ENCODE measurements at places on chromosomes 13 and 19.

- DNase-seq = no peak
These were observed 46.3 kb downstream of the ZNF724 start for GRCh38 chr19:23203841-23204344.

DNA sequence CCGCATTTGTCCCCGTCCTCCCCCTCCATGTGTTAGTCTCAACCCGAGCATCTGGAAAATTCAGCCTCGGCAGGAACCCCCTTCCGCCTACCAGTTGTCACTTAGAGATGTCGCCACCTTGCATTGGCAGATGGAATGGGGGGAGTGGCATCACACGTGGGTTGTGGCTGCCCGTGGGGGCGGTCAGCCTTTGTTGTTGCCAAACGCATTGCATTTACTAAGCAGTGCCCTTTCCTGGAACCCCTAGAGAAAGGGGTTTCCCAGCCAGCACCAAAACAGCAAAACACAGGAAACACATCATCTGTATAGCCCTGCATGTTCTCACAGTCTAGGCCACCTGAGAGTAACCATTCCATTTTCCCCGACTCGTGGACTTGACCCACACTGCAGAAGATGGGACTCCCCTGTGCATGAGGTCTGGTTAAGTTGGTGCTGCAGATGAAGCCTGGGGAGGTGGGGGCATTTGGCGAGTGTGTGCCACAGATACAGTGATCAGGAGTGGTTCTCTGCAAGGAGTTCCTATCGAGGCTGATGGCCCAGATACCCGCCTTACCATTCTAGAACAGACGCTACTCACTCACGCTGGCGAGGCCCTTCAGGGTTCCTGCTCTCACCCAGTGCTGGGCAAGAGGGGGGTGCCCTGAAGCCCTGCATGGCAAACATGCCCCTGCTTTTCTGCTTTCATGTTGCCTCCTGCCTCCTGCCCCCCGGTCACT is 38.3 kb downstream of the TMED1 start:
- DNase-seq = peak; percentile 74

DNA sequence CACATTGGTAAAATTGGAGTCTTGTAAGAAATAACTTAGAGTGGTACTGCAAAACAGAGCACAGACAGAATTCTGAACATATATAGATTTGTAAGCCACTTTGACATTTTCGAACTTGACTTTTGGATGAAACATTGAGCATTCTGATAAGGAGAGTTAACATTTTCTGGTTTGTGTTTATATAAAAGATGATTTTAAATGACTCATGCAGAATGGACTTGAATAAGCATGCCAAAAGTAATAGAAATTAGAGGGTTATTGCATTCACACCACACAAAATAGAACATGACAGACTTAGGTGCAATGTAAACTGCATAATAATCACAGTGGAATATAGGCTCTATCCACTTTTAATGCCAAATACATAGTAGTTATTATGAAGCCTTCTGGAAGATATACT is 507.0 kb downstream of the DACH1 start:
- no peak for DNase-seq

DNA sequence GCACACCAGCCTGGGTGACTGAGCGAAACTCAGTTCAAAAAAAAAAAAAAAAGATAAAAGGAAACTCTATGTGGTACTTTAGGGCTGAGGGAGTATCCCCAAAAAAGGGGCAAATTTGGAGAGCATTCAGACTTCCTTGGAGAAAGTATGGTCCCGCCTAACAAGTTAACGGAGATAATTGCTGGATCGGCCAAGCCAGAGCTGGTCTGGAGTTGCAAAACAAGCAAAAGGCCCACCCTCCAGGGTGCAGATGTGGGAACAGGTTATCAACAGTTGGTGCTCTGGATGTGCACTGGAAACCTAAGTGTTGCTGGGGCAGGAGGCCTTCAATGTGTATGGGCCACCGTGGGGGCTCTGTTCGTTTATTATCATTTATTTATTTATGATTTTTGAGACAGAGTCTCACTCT is 2.8 kb downstream of the IQCN start:
- DNase-seq = no peak

DNA sequence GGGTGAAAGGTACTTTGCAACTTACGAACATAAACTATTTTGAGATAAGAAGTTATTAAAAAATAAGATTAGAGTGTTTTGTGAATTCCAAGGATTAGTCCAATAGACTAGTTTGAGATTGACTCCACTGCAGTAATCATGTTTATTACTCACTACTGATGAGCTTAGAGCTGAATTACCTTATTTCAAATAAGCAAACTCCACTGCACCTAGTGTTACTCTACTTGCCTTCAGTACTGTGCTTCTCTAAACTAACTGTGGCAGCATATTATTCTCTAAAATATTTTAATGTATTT is 111.7 kb downstream of the MIPEP start:
- no peak for DNase-seq

DNA sequence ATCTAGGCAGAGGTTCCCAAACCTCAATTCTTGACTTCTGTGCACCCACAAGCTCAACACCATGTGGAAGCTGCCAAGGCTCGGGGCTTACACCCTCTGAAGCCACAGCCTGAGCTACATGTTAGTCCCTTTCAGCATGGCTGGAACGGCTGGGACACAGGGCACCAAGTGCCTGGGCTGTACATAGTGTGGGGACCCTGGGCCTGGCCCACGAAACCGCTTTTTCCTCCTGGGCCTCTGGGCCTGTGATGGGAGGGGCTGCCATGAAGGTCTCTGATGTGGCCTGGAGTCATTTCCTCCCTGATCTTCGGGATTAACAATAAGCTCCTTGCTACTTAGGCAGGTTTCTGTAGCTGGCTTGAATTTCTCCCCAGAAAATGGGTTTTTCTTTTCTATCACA is 108.1 kb downstream of the HS6ST3 start:
- DNase-seq = no peak

DNA sequence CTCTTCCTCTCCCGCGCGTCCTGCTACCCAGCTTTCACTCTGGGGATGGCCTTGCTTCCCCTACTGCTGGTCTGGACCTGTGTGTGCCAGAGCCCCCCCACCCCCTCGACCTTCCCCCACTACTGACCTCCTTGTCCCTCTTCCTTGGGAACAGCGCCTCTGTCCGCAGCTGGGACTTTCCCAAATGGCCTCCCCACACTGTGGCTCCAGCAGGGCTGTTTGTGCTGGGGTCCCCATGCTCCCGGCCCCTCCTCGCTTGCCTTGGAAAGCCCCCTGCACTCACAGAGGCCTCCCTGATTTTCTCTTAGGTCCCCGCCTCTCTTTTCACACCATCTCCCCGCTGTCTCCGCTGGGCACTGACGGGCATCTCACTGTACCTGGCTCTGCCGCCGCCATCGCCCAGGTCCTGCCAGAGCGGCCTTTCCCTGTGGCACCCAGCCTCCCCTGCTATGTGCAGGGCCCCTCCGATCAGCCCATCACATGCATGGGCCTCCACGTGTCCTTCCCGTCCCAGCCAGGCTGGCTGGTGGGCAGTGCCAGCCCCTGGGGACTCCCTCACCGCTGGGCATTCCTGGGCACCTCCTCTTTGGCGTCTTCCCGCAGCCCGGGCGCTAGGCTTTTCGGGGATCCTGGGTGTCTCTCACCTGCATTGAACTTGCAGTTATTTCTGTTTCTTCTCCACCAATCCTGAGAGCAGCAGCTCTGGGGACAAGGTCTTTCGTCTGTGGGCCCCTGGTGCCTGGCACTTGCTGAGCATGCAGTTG is 118.7 kb downstream of the ATP11A start:
- DNase-seq = no peak

- no peak for DNase-seq
These were observed 1.7 kb upstream of the PDE4A start for GRCh38 chr19:10418485-10419199.

- DNase-seq = no peak
These were observed 63.5 kb upstream of the SERP2 start for GRCh38 chr13:44309794-44310757.

DNA sequence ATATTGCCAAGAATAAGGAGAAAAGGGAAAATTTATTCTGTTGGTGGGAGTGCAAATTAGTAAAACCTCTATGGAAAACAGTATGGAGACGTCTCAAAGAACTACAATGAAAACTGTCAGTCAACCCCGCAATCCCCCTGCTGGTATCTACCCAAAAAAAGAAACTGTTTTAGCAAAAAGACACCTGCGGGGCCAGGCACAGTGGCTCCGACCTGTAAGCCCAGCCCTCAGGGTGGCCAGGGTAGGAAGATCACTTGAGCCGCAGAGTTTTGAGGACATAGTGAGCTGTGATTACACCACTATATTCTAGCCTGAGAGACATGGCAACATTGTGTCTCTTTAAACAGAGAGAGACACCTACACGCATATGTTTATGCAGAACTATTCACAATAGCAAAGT is 37.5 kb upstream of the SLITRK1 start:
- DNase-seq = no peak

DNA sequence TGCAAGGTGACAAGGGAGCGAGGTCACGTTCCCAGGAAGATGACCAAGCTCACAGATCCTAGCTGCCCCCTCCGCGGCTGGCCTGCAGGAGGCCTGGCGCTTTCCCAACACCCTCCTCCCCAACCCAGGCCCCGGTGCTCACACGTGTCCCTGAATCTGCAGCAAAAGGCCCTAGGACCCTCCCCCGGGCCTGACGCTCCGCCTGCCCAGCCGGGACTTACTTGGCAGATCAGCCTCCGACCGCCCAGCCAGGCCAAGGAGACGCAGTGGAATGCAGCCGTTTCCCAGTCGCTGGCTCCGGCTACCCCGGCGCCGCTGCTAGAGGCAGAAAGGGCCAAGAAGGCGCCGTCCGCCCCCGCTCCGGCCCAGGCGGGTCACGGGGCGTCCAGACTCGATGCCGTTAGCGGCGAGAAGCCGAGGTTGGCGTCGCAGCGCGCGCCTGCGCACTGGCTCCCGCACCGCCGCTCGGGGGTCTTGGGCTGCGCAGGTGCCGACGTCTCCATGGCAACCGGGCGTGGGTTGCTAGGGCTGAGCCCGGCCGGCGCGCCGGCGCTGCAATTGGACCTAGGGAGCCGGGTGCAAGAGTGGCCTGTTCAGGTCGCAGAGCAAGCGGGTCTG is at the start of gene PNMA8A:
TSS of gene PNMA8A (minus strand) at position 448 of the 618 bp plus-strand sequence. CDS start 528 bp downstream, outside the sequence.
- DNase-seq = no peak

DNA sequence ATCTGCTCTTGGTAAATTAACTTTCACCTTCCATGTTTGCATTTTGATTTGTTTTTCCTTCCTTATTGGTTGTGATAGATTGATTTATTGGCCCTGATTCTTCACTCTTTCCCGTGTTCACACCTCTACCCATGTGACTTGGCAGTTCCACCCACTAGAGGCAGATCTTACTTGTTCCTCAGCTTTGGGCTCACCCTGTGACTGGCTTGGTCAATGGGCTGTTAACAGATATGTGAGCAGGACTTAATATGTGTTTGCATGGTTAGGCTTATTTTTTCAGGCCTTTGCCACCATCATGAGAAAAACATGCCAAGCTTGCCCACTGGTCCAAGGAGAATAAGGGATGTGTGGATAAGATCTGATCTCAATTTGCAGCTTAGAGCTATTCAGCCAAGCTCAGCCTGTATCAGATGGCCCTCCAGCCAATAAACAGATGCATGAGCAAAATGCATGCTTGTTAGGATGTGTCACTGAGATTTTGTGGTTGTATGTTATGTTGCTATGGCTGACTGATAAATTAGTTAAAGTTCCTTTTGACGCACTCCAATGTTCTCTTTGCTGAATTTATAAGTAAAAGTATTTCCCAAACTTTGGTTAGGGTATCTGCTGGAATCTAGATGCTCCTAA is 48.0 kb downstream of the RGCC start:
- no peak for DNase-seq

GRCh38 chr19:17393002-17393401 is 994 bp downstream of the CCDC194 start:
- DNase-seq = no peak

DNA sequence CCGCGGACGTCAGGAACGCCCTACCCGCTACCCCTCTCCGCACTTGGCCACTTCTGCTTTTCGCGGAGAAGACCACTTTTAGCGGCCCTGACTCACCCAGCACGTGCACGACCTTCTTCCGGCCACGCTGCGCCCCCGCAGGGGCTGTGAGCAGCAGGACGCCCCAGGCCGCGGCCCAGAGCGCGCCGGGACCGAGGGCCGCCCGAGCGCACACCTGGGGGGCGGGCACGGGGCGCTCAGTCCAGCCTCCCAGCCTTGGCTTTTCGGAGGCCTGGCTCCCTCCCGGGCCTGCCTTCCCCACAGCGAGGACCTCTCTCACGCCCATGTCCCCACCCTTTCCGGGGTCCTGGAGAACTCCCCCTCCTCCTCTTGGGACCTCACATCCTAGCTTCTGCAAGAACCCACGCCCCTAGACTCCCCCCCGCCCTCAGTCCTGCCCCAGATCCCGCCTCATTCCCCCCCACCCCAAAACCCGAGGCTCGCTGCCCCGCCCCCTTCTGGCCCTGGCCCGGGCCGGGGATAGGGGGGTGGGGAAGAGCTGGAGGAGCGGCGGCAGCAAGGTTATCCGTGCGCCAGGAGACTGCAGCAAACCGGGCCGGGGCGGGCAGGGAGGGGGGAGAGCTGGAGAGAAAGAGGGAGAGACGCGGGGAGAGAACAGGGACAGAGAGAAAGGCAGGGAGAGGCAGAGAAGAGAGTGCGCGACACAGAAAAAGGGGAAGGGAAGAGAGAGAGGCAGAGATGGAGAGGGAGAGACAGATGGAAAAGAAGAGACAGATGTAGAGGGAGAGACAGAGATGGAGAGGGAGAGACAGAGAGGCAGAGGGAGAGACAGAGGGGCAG is 11.5 kb downstream of the TM6SF2 start:
- no peak for DNase-seq

DNA sequence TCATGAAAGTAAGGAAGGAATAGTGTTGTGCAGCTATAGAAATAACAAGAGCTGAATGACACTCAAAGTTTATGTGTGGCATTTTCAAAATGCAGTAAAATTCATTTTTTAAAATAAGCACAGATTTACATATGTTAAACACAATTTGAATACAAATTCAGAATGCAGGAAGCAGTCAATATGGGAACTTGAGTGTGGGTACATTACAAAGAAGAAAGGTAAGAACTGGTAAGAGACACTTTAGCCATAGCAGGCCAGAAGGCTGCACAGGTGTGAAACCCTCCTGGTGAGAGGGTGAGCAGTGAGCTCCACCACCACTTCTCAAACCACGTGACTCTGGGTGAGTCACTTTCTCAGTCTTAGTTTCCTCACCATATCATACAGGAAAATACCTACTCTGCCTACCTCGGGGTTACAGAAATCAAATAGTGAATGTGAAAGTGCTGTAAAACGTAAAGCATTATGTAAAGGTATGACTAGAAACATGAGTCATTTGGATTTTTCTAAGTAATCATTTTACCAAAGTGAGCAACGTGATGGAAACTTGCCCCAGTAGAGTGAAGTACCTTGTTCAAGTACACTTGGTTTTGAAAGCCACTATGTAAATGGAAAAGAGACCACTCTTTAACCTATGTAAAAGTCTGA is 40.5 kb downstream of the USP12 start:
- DNase-seq = peak; percentile 58

DNA sequence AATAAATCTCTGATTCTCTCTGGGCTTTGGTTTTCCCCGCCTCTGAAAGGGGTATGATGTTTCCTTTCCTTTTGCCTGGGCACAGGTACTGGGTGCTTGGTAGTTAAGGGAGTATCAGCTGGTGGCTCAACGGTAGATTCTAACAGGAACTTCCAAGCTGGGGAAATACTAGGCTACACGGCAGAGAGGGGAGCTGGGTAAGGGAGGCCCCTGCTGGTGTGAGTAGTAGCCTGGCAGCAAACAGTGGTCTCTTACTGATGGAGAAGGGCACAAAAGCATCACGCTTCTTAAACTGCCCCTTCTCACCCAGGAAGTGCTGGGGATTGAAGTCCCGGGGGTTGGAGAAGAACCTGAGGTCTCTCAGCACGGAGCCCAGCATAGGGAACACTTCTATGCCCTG is 26.9 kb upstream of the CYP2A7 start:
- DNase-seq = peak; percentile 10
